Cardiac fibroblast (primary cell): ENCODE measurements at places on chromosomes 12 and 14.

DNA sequence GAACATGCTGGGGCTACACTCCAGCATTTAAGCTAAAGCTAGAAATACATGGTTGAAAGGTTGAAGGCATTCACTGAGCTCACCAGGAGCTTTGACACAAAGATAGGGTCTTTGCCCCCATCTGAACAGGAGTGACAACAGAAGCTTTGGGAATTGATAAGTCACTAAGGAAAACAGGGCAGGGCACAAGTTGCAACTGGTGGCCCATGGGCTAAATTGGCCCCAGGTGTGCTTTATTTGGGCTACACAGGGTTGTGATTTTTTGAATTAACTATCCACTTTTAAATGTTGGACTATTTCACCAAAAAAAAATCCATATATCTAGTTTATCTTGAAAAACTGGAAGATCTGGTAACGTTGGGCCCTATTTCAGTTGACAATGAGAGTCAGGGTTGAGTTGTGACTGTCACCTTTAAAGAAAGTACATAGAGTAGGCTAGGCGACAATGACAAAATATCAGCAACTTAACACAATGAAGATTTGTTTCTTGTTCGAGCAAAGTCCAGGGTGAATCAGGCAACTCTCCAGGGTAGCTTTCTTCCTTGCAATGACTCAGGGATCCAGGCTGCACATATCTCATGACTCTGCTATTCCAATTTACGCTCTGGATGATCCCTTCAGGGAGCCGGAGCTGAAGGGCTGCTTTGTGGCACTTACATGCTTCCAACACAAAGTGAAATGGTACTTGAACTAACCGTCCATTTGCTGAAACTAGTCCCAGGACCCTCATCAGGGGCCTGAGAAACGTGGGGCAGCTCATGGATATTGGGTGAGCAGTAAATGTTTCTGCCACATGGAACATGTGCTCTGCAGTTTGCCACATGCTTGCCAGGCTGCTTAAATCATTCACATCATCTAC, 13.3 kb upstream of the EIF4B start:
- DNase-seq, result peak; percentile 79

- DNase-seq, result no peak
Observed at GRCh38 chr12:25859976-25860375, 98.5 kb upstream of the RASSF8 start.

- peak; percentile 53 for DNase-seq
Observed at GRCh38 chr12:102948941-102949352, 8.5 kb upstream of the ASCL1 start.

DNA sequence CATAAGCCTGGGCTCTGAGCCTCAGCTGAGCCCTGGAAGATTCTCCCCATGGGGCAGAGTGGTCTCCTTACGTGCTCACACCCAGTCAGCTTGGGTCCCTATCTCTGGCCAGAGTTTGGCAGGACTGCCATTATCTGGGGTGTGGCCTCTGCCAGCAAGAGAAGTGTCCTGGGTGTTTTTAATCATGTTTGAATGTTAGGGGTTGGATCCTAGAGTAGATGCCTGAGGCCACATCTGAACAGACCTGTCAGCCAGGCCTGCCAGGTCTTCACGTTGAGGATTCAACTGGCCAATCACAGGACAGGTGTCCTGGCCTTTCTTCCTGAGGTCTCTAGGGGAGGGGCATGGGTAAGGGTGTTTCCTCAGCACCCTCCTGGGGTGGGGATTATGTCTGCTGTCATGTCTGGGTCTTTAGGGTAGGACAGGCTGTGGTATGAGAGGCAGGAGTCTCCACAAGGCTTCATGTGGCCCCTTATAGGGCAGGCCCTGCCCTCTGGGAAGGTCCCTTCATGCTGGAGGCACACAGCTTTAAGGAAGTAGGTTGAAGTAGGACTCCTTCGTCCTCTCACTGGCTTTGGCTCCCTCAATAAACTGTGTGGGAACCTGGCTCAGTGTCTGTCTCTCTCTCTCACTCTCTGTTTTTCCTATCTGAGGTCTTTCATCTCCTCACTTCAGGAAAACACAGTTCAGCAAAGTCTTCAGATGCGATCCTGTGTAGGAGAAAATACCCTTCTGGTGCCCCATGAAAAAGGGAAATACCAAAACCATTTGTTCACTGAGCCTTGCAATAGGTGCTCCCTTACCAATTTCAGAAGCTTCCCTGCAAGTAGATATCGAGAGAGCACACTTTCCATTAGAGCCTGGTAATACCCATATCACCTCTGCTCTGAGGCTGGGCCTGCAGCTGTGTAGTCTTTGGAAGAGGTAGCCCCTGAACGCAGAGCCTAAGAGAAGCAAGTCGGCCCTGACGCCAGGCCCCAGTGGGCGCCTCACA, 6.7 kb upstream of the FITM1 start:
- no peak for DNase-seq

- peak; percentile 87 for DNase-seq
Observed at GRCh38 chr14:78959674-78960264, 789.6 kb downstream of the NRXN3 start.

DNA sequence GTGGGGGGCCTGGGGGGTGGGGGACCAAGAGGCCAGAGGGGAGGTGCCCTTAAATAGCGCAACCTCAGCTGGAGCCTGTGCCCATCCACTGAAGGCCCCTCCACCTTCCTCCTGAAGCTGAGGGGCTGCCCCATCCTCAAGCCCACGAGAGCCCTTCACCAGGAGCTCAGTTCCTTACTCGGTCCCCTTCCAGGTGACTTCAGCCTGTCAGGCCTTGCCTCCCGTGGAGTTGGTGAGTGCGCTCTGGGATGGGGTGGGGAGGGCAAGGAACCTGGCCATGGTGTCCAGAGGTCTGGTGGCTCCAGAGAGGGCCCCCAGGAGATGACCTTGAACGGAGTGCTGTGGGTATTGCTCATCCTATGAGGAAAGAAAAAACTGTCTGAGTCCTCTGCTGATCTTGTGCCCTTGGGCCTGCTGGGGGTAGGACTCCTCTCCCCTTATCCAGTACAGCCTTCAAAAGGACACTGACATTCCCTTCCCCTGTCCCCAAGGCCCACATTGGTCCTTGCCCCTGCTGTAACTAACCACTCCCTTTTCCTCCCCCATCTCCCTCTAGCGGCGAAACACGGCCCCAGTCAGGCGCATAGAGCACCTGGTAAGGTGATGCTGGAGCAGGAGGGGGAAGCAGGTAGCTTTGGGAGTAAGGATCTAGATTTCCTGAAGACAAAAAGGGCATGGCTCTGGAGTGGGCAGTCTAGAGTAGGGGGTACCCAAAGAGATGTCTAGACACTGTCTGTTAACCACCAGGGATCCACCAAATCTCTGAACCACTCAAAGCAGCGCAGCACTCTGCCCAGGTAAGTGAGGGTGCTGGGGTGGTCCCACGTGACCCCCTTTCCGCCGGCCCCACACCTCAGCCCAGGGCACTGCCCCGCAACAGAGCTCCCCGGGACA, 3.6 kb downstream of the TNS2 start:
- DNase-seq, result no peak

DNA sequence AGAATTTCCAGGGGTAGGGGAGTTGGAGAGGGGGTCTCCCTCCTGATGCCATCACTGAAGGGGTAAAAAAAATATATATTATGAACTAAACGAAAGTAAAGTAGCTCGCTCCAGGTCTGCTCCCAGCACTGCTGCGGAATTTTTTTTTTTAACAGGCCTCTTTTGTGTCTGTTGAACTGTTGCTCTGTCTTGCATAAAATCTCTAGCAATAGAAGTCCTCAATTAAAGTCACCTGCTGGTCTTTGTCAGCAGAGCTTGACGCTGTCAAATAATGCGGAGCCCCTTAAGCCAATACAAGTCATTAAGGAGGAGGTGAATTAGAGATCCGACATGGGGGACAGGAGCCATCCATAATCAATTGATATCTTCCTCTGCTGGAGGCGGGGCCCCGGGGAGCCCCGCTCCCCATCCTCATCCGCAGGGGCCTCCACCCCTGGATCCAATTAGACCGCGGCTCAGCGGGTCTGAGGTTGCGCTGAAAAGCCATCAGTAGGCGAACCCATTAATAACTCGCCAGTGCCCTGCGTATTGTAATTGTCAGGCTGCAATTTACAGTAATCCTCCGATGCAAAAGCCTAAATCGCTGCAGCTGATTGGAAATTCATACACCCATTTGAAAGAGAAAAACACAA, 85.6 kb downstream of the DICER1 start:
- no peak for DNase-seq

DNA sequence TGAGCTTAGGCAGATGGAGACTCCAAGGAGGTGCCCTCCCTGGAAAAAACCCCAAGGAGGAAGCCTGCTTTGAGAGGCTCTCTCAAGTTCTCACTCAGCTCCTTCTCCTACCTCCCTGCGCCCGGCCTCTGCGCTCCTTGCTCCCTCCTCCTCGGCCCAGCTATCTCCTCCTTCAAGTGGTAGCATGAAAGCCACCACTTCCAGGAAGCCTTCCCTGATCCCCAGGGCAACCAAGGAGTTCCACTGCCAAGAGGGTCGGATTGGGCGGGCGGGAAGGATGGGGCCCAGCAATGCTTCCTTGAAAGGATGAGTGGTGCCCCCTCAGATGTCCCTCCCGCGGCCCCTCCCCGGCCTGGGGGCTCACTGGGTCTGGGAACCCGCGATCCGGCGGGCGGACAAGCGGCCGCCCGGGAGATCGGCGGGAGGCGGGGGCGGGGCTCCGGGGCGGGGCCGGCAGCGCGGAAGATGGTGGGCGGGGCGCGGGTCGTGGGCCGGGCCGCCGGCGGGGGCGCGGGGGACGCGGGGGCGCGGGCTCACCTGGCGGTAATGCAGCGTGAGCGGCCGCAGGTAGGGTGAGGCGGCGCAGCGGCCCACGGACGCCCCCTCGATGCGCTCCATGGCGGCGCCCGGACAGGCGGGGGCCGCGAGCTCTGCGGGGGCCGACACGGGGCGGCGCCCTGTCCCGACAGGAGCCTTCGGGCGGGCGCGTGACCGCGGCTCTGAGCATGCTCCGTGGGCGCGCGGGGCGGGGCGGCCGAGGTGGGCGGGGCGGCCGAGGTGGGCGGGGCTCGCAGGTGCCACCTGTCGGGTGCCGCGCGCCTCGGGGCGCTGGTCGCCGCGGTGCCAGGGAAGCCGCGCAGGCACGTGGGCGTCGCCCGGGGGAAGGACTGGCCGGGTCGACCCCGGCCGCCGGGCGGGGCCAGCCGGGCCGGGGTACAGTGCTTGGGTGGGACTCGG, at the start of gene NUDT14:
Gene NUDT14 (minus strand): TSS at position 721 of the 957 bp plus-strand sequence. CDS start 103 bp downstream, at position 618.
- DNase-seq, result peak; percentile 28
